ENCODE measurements at places on chromosomes 16 and 17.

GRCh38 chr16:85275533-85276249 lies 163.4 kb upstream of the CIBAR2 start:
- peak; percentile 84 for DNase-seq

GRCh38 chr17:28404812-28405570 lies 1.0 kb downstream of the SLC46A1 start:
- DNase-seq, result no peak

GRCh38 chr17:4087911-4088693 lies 54.7 kb downstream of the ZZEF1 start:
- no peak for DNase-seq

- DNase-seq, result no peak
Observed at GRCh38 chr16:84449156-84450140, 55.0 kb downstream of the MEAK7 start.

DNA sequence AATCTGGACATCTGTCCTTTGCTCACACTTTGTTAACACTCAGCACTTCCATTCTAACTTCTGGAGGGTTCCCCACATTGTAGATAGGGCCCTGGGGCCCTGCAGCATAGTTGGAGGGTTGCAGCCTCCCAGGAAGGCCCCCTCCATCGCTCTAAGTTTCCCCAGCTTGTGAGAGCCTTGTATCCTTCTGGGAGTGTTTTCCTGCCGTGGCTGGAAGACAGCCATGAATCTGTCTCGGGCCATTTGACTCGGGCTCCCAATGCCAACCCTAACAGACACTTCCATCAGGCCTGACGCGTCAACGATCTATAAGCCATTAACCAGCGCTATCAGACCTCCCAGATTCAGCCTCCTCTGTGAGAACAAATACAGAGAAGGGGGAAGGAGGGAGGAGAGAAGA lies 263.7 kb upstream of the RPL38 start:
- no peak for DNase-seq

DNA sequence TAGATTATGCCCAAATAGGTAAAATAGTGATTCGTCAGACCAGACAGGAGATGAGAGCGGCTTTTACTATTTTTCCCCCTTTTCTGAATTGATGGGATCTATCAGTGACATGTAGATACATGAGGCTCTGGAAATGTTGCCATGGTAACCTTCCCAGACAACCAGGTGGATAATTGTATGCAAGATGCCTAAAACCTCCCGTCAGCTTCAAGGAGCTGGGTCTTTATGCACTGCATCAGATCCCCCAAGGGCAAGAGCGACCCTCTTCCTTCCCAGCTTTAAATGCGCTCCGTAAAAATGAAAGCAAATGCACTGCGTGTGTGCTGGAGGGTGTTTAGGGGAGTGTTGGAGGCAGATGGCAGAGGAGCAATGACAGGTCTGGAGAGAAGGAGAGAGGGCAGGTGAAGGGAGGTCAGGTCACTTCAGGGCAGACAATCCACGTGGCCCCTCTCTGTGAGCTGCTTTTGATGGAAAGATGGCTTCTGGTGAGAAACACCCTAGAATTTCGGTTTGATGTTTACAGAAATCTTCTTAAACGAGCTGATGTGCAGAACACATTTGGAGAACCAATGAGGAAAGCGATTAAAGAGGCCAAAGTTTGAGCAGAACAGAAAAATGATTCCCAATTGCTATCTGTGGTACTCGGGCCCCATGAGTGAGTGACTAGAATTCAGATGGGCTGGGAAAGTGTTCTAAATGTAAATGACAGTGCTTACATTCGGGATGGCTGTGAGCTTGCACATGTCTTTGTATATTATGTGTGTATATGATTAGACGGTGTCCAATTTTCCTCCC lies 461.7 kb upstream of the HSBP1 start:
- no peak for DNase-seq

DNA sequence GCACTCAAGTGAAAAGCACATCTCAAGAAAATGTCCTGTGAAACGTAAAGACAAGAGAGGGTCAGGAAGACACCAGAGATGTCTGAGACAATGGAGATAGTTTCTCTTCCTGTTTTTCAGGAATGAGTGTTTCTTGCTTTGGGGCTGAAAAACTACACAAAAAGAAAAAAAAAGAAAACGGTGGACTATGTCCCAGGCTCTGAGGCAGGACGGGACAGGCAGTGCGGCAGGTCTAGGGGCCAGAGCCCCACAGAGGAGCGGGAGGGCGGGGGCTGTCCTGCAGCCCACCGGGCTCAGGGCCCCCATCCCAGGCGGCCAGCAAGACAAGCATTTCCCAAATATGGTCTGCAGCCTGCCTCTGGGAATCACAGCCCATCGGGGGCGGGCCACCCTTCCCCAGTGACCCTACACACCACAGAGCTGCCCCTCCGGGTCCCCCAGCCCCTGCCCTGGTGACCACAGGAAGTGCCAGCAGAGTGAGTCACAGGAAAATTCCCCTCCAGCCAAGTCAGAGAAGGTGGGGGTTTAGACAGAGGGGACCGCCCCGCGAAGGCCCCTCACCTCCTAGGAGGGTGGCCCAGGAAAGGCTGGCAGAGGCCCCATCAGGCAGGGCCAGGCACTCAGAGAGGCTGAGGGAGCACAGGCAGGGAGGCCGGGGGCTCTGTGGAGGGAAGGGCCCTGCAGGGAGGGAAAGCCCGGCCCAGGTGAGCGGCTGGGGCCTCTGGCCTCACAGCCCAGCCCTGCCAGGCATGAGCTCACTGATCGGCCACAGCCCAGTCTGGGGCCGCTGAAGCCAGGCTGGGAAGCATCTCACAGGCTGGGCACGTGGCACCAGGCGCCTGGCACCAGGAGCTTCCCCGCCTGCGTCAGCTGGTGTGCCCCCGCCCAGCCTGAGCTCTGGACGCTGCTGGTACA lies 6.3 kb downstream of the BCAR1 start:
- DNase-seq, result peak; percentile 93

GRCh38 chr16:9176547-9177418 lies 85.3 kb downstream of the HAPSTR1 start:
- no peak for DNase-seq

- no peak for DNase-seq
Observed at GRCh38 chr17:57649191-57649590, 95.9 kb downstream of the CCDC182 start.

DNA sequence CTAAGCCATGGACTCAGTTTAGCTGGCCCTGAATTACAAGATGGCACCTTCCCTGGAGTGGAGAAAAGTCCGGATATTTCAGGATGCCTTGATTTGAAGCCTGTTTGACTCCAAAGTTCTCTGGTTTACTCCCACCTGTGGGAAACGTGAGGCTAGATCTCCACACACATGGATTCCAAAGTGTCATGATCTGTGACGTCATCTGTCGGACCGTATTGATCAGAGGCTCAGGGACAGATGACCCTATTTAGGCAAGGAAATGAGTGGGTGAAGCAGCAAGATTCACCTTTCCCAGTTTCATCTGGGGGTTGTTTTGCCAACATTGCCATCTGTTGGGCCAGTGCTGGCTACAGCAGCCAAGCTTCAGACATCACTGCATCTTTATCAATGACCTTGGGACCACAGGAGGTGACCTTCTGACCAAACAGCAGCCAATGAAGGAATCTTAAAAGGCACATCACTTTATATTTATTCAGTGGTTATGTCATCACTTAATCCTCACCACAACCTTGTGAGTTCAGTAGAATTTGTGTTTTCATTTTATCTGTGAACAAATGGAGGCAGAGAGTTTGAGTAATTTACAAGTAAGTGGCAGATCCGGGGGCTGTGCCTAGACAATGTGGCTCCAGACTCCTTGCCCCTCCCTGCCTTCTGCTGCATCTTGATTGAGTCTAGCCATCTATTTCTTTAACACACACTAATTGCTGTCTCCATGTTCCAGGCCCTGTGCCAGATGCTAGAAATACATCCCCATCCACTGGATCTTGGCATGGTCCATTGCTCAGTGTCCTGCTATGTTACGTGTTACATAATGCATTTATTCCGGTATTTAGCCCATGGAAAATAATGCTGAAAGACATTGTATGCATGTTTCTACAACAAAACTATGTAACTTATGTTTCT lies 1.5 kb upstream of the CDH13 start:
- no peak for DNase-seq

- peak; percentile 52 for DNase-seq
Observed at GRCh38 chr16:16861546-16861945, 482.6 kb downstream of the NPIPA7 start.

- no peak for DNase-seq
Observed at GRCh38 chr17:82350182-82351030, 8.6 kb upstream of the TEX19 start.

GRCh38 chr17:2804912-2805311 lies 8.7 kb downstream of the RAP1GAP2 start:
- no peak for DNase-seq

- DNase-seq, result peak; percentile 81
Observed at GRCh38 chr16:15822957-15823356, 33.9 kb downstream of the MYH11 start.

DNA sequence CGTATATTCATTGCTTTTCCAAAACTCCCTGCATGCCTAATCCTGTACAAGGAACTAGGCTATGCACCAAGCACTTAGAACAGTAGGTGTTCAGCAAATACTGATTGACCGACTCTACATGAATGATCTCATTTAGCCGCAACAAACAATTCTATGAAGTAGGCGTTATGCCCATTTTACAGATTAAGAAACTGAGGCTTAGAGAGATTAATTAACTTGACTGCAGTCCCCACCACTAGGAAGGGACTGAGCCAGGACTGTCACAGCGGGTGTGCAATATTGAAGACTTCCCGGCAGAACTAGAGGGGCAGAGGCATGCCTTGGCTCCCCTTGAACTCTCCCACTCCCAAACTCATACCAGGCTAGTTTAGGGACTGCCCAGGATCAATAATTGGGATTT lies 10.5 kb upstream of the N4BP1 start:
- DNase-seq, result no peak

GRCh38 chr16:24005577-24005976 lies 169.8 kb downstream of the PRKCB start:
- no peak for DNase-seq

- DNase-seq, result no peak
Observed at GRCh38 chr17:37276475-37276874, 99.3 kb upstream of the C17orf78 start.

GRCh38 chr16:21593530-21594289 lies 5.7 kb upstream of the METTL9 start:
- DNase-seq, result no peak

DNA sequence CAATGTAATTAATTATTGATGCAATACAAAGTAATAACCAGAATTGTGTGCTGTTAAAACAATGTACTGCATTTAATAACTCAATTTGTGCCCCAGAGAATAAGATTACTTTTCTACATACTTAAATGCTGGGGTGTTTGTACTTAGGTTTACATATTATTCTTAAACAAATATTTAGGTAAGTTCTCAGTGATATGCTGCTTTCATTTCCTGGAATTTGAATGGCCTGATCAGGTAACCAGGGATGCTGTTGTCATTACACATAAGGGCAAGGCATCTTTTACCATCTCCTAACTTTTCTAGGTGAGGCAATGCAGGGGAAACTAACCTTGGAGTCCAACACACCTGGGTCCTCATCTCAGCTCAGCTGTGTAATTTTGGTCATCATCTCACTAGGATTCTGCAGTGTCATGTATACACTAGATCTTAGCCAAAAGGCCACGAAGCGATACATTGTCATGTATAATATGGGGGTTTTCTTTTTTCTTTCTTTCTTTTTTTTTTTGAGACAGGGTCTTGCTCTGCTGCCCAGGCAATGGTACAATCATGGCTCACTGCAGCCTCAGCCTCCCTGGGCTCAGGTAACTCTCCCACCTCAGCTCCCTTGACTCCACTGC lies 45.2 kb downstream of the MYO1D start:
- DNase-seq, result no peak

DNA sequence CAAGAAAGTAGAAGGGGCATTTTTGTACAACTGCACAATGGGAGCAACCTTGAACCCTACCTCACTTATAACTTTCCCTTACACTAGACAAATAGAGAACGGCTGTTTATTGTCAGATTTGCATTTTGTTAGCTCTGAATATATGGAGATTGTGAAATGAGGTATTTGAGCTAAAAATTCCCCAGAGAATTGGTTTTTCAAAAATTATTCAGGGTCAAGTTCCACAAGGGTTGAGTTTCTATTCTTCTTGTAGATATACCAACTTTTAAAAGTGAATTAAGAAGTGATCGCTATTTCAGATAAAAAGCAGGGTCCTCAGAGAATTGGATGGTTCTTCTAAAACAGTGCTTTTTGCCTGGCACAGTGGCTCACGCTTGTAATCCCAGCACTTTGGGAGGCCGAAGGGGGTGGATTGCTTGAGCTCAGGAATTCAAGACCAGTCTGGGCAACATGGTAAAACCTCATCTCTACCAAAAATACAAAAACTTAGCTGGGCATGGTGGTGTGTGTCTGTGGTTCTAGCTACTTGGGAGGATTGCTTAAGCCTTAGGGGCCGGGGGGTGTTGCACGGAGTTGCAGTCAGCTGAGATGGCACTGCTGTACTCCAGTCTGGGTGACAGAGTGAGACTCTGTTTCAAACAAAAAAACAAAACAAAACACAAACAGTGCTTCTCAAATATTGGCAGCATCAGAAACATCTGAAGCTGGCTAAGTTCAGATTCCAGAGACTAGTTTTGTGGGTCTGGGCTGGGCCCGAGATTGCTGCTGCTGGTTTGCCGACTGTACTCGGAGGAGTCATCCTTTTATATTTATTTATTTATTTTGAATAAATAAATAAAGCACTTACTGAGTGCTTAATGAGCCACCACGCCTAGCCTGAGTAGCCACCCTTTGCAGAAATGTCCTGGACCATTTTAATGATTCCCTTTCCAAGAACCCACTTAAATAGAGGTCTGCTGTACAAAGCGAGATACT lies 50.9 kb downstream of the PECAM1 start:
- DNase-seq, result no peak

- DNase-seq, result no peak
Observed at GRCh38 chr17:33438139-33438538, 145.0 kb upstream of the ASIC2 start.

- DNase-seq, result no peak
Observed at GRCh38 chr16:21274172-21274726, 3.8 kb downstream of the CRYM start.

GRCh38 chr17:2262135-2262587 lies 41.4 kb downstream of the SMG6 start:
- no peak for DNase-seq

- no peak for DNase-seq
Observed at GRCh38 chr17:13359774-13360173, 242.0 kb downstream of the HS3ST3A1 start.

GRCh38 chr16:87447323-87447722 lies 45.5 kb downstream of the ZCCHC14 start:
- DNase-seq, result no peak

DNA sequence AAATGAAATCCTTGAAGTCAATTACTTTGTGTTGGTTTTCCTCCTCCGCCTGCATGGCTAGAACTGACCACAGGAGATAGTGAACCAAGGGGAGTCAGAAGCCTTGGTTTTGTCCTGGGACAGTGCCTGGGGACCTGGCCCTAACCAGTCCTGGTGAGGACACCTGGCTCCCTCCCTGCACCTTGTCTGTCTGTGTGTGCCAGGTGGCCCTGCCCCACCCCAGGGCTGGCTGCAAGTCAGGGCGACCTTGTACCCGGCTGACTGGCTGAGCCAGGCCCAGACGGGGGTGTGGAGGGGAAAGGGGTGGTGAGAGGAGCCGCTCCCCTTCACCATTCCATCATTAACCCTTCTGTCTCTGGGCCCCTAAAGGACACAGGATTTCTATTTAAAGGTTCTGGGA lies 3.4 kb downstream of the RAPGEFL1 start:
- DNase-seq, result no peak
